ENCODE measurements at places on chromosomes 13 and 19.

DNA sequence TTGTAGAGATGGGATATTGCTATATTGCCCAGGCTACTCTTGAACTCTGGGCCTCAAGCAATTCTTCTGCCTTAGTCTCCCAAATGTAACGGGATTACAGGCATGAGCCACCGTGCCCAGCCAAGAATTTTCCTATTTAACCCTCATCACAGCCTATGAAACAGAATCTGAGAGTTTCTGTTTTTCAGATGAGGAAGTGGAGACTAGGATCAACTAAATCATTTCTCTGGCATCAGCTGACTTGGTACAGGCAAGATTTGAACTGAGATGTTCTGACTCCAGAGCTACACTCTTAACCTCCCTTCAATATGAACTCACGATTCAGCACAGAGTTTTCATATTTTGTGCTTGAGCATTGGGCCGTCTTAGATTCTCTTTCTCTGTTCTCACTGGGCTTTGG lies 8.1 kb downstream of the ZNF460 start:
- DNase-seq = no peak

DNA sequence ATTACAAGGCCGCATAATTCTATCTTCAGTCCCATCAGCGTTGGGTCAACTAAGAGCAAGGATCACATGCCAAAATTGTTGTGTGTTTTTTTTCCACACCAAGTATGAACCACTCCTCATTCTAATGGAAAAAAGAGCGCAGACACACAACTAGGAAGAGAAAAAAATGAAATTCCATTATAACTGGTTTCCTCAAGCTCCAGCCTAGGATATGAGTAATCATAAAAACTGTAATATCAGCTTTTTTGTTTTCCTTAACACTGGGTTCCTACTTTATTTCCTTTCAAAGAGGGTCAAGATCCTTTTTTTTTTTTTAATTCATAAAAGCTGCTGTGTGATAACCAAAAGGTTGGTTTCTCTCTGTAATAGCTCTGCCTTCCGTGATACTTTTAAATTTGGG lies 19.4 kb downstream of the TSHZ3 start:
- DNase-seq = no peak

DNA sequence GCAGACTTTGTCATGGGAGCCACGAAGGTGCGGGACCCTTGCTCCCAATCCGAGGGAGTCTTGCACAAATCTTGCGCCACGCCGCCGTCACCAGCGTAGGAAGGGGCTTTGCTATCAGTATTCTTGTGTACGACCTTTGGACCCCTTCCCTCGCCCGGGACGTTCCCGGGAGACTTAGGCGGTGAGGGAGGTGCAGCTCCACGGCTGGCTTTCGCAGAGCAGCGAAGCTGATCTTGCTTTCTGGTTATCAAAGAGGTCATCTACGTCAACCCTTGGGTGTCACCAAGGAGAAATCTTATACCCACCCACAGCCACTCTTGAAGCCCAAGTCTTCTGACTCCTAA lies 583 bp downstream of the TECR start:
- no peak for DNase-seq

DNA sequence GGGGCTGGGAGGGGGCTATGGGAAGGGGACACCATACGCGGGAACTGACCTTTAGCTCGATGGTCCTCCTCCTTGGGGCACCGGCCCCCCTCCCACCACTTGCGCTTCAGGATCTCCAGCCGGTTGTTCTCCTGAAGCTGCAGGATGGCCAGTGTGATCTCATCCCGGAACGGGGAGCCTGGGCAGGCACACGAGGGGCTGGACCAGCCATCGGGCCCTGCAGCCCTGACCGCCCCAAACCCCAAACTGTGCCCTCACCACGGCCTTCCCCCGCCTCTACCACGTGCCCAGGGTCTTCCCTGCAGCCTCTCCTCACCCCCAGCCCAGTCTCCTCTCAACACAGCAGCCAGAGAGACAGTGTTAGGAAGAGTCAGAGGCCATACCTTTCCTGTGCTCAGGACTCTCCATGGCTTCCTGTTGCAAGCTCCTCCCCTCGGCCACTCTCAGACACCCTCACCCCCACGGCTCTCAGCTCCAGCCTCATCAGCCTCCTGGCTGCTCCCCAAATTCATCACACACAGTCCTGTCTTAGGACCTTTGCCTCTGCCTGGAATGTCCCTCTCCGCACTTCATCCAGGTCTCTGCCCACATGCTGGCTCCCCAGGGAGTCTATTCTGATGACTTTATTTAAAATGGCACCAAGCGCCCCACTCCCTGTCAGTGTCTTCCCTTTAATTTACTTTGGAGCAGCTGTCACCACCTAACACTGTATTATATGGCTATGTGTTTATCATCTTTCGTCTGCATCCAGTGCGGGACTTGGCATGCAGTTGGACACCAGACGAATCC lies 9.7 kb upstream of the ATP1A3 start:
- no peak for DNase-seq

DNA sequence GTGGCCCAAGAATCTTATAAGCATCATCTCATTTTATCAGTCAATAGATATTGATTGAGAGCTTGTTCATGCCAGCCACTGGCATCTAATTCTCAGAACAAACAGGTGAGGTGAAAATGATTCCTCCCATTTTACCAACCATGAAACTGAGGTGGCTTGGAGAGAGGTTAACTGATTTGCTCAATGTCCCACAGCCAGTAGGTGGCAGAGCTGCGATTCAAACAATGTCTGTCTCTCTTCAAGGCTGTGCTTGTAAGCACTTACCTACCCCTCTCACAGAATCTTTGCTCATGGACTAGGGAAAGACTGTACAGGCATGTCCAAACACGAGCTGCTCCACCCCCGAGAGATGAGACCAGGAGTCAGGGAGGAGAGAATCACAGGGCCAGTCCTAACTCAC lies 21.5 kb upstream of the GSX1 start:
- DNase-seq = no peak

DNA sequence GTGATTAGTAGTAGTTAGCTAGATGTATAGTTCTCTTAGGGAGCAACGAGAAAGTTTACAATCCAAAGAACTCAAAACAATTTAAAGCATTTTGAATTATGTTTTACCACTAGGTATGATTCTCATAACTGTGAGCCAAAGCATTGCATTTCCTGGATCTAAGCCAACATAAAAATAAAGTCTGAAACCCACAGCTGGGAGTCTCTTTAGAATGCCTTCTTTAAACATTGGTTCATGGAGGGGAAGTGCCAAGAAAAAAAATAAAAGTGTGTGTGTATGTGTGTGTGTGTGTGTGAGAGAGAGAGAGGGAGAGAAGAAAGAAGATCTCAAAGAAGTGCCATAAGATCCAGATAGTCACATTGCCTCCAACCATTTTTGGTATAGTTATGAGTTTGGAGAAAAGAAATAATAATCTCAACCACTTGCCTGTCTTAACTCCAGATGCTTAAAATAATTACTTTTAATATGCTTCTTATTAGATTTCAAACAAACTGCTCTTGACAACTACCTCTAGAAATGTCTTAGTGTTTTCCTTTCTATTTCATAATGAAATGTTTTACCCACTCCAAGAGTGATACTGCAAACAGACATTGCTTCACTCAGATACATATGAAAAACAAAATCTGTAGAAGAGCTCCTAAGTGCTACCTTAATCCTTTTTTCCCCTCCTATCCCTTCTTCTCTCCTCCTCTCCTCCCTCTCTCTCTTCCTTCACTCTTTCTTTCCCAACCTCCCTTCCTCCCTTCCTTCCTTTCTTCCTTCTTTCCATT lies 554.1 kb downstream of the KCTD12 start:
- DNase-seq = no peak

DNA sequence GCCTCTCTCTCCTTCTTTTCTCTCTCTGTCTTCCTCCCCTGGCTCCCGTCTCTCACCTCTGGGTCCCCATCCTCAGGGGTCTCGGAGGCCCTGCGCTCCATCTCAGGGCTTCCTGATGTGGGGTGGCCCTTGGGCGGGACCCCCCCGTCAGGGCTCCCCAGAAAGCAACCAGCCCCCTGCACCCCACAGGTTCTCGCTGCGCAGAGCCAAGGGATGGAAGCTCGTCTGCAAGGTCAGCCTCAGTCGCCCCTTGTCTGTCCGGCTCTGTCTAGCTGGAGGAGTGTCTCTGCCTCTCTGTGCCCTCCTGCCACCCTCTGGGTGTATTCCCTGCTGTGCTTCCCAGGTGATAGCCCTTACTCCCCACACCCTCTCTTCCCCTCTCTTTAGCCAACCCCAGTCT lies at the start of gene SBK3:
SBK3 (minus strand) TSS at position 101 of the 400 bp plus-strand sequence; CDS start at position 101, 0 bp downstream.
- DNase-seq = no peak

DNA sequence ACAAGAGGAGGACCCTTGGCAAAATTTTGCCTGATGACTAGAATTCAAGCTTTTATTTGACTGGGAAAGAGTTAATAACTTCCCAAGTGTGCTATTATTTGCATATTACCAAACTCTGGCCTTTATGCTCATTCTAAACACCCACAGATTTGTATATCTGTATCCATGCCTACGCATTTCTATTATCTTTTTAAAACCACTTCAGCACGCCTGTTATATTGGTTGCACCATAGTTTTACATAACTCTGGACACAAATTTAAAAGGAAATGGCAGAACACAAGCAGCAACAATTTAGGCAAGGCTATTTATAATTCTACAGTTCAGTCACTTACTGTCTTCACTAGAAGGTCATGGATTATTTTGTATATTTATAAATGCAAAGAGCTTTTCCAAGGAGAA lies 3.7 kb upstream of the RASL11A start:
- DNase-seq = no peak

- no peak for DNase-seq
Observed at GRCh38 chr19:5018224-5019015, 49.5 kb downstream of the KDM4B start.

- DNase-seq = no peak
Observed at GRCh38 chr13:40764587-40765403, 6.2 kb downstream of the MRPS31 start.

DNA sequence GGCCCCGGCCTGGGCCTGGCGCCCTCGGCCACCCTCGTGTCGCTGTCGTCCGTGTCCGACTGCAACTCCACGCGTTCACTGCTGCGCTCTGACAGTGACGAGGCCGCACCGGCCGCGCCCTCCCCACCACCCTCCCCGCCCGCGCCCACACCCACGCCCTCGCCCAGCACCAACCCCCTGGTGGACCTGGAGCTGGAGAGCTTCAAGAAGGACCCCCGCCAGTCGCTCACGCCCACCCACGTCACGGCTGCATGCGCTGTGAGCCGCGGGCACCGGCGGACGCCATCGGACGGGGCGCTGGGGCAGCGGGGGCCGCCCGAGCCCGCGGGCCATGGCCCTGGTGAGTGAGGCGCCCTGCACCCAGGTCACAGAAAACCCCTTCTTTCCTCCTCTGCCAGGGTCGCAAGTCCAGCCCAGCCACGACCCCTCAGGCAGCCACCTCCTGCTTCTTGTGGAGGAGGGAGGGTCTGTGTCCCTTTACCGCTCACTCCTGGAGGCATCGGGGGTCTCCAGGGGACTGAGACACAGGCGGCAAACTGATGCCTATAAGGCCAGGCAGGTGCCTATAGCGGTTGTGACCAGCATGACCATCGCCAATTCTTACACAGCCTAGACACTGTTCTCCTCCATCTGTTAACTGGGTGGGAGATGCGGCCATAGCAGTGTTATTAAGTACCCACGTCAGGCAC lies 4.2 kb downstream of the TTC9B start:
- DNase-seq = no peak

DNA sequence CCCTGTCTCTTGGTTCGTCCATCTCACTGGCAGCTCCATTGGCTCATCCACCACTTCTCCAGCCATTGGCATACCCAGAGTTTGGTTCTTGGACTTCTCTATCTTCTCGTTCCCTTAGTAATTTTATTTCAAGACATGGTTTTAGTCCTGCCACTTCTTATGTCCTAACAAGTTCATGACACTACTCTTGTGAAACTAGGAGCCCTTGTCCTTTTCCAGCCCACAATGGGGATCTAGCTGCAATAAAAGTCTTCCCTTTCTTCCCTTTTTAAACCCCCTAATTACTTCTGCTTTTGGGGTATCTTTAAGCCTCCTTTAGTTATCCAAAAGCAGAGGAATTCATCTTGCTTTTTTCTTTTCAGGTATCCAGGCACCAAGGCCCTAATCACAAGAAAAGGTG lies 2.9 kb upstream of the RCBTB2 start:
- no peak for DNase-seq

- no peak for DNase-seq
Observed at GRCh38 chr13:114082849-114083645, 49.4 kb downstream of the RASA3 start.

DNA sequence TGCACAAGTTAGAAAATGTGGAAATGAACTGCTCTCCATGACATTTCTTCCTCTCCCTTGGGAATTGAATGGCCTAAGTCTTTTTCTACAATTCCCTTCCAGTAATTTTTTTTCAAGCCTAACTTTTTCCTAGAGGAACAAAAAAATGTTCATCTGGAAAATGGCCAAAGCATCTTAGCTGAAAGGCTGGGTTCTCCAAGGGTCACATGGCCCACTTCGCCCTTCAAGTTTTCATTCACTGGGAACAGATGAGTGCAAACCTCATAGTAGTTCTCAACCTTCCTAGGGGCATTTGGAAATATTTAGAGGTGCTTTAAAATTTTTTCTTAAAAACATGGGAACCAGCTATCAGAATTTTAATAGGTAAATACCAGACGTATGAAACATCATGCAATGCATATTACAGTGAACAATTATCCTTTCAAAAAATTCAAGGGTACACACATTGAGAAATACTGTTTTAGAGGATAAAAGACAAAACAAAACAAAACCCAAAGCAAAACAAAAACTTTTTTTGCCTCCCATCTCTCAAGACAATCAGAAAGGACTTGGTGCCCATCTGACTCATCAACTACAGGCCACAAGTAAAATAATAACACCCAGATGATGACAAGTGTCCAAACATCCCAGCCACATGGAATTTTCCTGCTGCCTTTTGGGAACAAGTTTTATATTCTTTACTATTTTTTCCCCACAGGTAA lies 208.8 kb downstream of the SLITRK6 start:
- DNase-seq = no peak

GRCh38 chr19:53844849-53845246 lies 20.7 kb upstream of the NLRP12 start:
- no peak for DNase-seq

DNA sequence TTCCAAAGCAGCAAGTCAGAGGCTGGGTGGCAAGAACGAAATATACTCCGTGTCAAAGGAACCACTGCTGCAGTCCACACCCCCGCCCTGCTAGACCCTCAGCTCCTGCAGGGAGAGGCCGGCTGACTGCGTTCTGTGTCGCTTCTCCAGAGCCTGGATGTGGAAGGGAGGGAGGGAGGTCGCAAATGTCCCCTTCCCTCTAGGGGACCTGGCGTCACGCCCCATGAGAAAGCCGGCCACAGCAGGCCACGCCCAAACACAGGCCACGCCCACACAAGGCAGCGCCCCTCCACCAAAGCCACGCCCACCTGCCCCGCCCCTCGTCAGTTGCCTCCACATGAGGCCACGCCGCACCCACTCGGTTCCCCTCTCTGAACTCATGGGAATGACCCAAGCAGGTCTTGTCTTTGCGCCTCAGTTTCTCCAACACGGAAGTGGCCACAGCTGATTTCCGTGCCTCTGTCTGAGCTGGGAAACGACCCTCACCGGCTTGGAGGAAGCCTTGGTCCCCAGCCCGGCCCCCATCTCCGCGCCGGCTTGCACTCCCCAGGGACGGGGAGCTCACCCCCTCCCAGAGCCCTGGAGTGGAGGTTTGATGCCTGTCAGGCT lies 38.4 kb upstream of the TCF3 start:
- DNase-seq = no peak
